WTC11 (cell line): ENCODE measurements at places on chromosomes 4 and X. TPM values are rescaled to one million over a fixed set of nuclear protein-coding genes. Genes with fewer than 3 reads are reported as not detected.
A peak's percentile ranks its signal among the peaks of the same experiment; 100 is the strongest.

DNA sequence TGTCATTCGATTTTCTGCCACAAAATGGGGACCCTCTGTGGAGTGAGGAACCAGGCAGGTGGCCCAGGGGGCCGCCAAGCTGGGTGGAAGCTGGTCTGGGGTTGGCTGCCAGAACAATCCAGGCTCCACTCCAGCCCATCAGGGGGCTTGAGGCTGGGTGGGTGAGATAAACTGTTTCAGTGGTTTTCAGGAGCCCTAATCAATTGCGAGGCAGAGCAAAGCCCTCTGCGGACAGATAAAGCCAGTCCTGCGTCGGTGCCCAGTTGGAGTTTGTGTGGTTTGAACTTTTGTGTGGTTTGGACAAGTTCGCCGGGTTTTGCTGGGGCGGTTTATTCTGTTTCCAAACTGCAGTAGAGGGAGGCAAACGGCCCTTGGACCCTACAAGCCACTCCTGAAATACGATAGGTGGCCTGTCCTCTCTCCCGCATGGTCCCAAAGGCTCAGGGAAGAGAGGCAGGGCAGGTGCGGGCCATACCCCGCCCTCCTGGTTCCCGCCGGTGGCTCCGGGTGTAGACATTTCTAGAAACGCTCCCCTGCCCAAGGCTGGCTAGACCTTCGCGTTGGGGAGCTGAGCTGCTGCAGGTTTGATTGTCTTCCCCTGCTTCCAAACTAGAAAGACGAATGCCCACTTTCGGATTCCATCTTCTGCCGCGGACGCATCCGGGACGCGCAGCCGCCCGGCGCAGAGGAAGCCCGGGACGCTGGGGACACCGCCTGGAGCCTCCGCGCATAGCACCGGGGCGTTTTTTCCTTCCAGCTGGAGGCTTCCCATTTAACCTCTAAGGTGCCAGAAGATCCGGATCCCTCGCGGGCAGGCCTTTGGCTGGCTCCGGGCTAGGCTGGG lies 169.0 kb upstream of the BCOR start:
- peak overlapping the region; percentile 58 for H3K4me3 ChIP-seq
- no peaks in the 10 kb centered on the region for H3K36me3 ChIP-seq
- DNase-seq = peak; percentile 66
- no peak overlapping the region for H3K27ac ChIP-seq
- peaks cover 12% of the 10 kb centered on the region for H3K27me3 ChIP-seq

DNA sequence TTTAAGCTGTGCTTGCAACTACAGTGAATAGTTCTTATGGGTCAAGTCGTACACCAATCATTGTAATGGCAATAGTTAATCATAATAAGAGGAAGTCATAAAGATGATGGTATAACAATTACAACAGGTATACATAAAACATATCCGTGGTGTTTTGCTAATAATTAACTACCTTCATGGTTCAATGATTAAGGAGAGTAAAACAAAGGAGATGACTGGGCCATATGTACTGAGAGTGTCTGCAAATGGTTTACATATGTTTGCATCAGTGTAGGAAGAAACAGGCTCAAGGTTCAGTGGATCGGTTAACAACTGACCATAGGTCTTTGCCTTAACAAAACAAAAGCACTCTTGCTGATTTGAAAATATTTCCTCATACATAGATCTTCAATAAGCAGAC lies 253.0 kb downstream of the COX7B2 start:
- peaks cover 17% of the 10 kb centered on the region for H3K36me3 ChIP-seq
- H3K27ac ChIP-seq = no peak overlapping the region
- no peak for DNase-seq
- no peaks in the 10 kb centered on the region; the same call in 1 of the 2 replicates for H3K4me1 ChIP-seq

GRCh38 chrX:2183193-2183725 lies 317.5 kb downstream of the DHRSX start:
- H3K27me3 ChIP-seq = no peaks in the 10 kb centered on the region
- peaks cover 8% of the 10 kb centered on the region for H3K36me3 ChIP-seq
- H3K4me3 ChIP-seq = no peak overlapping the region
- H3K27ac ChIP-seq = peak overlapping the region; percentile 56; the same call in 1 of the 2 replicates
- H3K4me1 ChIP-seq = peaks cover 15% of the 10 kb centered on the region

DNA sequence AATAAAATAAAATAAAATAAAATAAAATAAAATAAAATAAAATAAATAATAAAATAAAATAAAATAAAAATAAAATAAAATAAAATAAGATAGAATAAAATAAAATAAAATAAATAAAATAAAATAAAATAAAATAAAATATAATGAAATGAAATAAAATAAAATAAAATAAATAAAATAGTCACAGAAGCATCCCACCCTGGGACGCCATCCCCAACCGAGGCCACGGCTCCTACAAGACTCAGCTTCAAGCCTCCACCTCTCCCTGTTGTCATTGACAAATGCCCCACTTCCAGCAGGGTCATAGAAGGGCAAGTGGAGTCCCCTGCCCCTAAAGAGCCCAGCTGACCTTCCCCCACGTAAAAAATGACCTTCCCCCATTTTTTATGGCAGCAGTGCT lies 30.2 kb downstream of the CRLF2 start:
- no peaks in the 10 kb centered on the region for H3K27me3 ChIP-seq
- no peaks in the 10 kb centered on the region for H3K36me3 ChIP-seq
- no peak for DNase-seq
- peaks cover 22% of the 10 kb centered on the region for H3K4me1 ChIP-seq

Gene CRLF2
- total RNA-seq = 0.11 TPM in 1 of 3 replicates, not detected in the others
